ENCODE measurements at places on chromosomes 4 and X.
A peak's percentile ranks its signal among the peaks of the same experiment; 100 is the strongest.

DNA sequence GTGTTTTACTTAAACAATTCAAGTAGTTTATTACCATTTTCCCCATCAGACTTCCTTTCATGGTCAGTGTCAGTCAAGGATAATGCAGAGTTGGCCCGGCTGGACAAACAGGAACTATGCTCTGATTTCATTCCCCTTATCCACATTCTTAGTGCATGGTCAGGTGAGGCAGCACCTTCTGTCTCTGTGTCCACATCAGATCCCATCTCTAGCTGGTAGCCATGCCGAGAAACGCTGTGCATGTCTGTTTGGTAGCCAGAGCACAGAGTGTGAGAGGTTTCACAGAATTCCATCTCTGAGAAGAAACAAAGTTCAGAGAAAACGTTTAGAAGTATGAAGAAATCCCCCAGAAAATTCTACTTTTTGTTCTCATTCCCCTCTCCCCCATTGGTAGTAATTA is 423.7 kb upstream of the TEX13C start:
- peak; percentile 10 for DNase-seq

DNA sequence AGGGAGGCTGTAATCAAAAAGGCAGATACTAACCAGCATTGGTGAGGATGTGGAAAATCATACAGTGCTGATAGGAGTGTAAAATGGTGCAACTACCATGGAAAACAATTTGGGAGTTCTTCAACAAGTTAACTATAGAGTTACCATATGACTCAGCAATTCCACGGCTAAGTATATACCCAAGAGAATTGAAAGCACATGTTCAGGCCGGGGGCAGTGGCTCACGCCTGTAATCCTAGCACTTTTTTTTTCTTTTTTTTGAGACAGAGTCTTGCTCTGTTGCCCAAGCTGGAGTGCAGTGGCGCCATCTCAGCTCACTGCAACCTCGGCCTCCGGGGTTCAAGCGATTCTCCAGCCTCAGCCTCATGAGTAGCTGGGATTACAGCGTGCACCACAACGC is 15.0 kb upstream of the CD99L2 start:
- no peak for DNase-seq

DNA sequence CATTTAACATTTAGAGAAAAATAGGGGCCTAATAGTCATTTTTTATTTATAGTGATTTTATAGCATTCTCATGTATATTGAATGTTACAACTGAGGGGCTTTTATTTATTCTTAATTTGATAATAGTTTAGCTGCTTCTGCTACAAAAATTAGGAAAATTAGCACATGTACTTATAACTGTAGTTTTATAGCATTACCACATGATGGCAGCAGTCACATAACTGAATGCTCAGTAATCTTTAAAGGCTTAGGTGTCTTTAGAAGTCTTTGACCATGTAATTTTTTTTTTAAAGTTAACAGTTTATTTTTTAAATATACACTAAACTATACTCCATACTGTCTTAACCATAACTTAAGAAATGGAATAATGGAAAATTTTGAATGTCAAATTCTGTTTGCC is 136.6 kb downstream of the STAG2 start:
- DNase-seq, result peak; percentile 4

- no peak for DNase-seq
Measured at GRCh38 chrX:50920132-50920531, 9.6 kb downstream of the BMP15 start.

GRCh38 chr4:94695384-94695783 is 62.4 kb upstream of the BMPR1B start:
- DNase-seq, result no peak

DNA sequence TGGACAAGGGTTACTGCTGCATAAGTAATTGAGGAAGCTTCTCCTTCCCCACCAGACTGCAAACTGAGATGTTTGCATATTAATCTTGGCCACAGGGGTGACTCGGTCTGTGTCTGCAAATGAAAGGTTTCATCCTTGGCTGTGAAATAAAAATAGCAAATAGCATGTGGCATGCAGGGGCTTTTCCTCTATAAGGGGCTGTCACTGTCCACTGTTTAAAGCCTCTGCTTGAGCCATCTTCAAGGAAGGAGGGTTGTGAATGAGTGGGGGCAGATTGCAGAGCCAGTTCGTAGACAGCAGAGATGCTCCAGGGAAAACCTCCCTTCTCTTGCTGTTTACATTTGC is 33.3 kb downstream of the TMSB4X start:
- no peak for DNase-seq

DNA sequence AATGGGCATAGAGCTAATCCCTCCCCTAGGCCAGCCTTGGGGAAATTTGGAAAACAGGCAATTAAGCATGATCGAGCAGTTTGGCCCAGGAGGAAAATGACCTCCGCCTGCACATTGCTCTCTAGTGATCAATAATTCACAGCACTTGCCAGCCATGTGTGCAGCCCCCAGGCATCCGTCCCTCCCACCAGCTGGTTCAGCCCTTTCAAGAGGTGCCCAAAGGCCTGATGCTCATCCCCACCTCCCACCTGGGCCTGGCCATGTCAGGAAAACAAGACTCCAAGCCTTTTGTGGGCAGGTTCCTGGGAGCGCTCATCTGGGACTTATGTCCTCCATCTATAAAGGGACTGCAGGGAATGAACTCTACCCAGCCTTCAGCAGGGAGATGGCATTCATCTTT is 17.5 kb upstream of the PPP2R2C start:
- DNase-seq, result no peak

- DNase-seq, result no peak
Measured at GRCh38 chrX:25573631-25574030, 557.9 kb upstream of the ARX start.

DNA sequence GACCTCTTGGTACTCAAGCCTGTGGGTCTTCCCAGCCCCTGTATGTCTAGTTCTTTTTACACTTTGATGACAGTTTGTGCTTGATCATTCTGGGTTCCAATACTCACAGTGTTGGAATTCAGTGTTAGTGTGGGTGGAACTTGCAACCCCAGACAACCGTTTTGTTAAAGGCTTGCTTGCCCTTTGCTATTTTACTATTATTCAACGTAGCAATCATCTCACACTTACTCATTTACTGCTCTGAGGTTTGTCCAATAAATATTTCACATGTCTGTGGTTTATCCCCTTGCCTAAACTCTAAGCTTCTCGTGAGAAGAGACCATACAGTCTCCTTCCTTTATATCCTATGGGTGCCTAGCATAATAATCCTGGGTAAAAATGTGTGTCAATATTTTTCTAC is 15.3 kb downstream of the CCNG2 start:
- no peak for DNase-seq

DNA sequence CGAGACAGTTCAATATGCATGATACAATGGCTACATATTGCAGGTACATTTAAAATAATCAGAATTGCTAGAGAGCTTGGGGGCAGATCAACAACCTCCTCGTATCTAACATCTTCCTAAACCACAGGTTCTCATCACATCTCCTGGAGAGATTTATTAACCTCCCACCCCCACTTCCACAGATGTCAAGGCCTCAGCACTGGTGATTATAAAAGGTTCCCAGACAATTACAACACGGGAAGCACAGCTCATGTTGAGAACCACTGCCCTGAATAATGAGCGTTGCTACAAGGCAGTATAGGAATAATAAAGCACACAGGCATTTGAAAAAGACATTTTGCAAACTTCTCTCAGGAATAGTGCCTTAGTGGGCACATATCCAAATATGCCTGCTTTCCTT is 42.8 kb downstream of the ELOVL6 start:
- DNase-seq, result no peak

DNA sequence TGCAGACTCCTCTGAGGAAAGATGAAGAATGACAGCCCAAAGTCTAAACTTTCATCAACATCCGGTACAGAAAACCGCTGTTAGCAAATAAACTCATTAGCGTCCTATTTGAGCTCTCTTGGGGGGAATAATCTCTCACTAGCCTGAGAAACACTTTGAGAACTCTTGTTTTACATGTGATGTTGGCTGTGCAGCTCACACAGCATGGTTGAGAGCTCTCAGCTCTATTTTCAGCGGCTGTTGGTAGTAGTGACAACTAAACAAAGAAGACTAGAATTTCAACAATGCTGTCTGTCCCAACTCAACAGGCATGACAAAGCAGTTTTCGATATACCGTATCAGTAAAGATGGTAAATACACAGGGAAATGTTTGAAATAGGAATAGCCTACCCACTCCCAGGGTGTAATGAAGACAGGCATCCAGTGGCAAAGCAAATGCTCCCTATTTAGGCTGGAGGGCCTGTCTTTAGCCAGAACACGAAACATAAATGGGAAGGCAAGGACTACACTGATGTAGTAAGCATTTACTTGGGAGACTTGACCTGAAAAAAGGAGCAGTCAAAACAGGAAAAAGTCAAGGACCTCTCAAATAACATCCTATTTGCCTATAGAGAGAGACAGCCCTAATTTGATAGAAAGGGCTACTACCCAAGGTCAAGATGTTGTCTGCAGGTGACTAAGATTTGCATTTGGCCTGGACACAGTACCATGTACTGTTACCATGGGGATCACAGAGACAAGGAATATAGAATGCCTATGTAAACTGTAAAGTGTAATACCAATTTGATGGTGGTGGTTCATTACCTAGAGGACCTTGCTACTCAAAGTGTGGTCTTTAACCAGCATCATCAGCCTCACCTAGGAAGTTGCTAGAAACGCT is 60.4 kb downstream of the PPEF2 start:
- DNase-seq, result no peak

- no peak for DNase-seq
Measured at GRCh38 chr4:6556263-6556662, 18.7 kb upstream of the MAN2B2 start.

- no peak for DNase-seq
Measured at GRCh38 chrX:18885328-18886004, 98.4 kb downstream of the PHKA2 start.

- no peak for DNase-seq
Measured at GRCh38 chrX:121858867-121859647, 811.6 kb downstream of the GLUD2 start.

GRCh38 chr4:102862747-102863146 is 6.0 kb upstream of the CISD2 start:
- no peak for DNase-seq

- DNase-seq, result no peak
Measured at GRCh38 chrX:103614999-103615398, 7.2 kb downstream of the TCEAL3 start.

DNA sequence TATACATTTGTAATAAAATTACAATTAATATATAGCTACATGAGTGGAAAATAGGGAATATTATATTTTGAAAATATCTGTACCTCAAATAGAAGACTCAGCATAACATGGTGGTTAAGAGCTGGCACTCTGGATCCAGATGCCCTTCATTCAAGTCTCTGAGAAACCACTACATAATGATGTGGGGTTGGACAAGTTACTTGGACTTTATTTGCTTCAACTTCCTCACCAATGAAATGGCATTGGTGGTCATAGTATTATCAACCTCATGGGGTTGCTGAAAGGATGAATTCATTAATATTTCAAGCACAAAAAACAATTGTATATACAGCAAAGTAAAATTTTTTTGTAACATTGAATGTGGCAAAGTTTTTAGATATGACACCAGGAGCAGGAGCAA is 46.4 kb upstream of the UGT2B7 start:
- DNase-seq, result no peak

GRCh38 chr4:93912146-93912545 is 83.6 kb downstream of the ATOH1 start:
- no peak for DNase-seq

- DNase-seq, result no peak
Measured at GRCh38 chrX:119359618-119360382, 39.3 kb upstream of the SLC25A43 start.

DNA sequence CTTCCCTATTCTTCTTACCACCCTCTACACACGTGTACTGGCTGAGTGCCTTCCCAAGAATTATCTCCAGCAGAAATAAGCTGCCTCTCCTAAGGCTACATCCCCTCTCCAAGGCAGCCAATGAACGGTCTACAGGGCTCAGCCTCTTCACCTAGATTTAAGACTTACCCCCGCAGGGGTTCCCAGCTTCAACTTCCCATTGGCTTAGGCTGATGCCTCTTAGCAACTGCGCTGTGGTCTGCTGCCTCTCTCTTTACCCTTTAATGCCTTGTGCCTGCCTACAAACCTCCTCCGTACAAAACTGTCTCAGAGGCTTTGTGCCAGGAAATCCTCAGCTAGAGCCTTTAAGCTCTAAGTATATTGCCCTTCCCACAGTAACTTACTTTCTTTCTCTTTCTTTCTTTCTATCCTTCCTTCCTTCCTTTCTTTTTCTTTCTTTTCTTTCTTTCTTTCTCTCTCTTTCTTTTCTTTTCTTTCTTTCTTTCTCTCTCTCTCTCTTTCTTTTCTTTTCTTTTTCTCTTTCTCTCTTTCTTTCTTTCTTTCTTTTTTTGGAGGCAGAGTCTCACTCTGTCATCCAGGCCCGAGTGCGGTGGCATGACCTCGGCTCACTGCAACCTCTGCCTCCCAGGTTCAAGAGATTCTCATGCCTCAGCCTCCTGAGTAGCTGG is 15.1 kb upstream of the PIGA start:
- no peak for DNase-seq

GRCh38 chr4:120704538-120704937 is 218.0 kb downstream of the PRDM5 start:
- no peak for DNase-seq

DNA sequence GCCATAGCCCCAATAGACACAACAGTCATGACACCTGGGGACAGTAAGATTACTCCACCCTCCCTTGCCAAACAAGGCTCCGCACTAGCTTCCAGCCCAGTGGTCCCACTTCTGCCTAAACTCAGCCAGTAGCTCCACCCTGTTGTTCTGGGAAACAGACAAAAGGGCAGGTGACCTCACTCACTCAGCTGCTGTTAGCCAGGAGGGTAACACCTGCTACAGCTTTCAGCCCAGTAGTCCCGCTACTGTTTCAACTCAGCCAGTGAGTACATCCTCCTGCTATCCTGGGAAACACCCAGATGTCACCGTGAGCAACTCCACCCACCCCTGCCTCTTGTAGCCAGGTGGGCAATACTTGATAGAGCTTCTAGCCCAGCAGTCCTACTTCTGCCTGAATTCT is 162.7 kb upstream of the CPXCR1 start:
- DNase-seq, result no peak
